Motor neuron (in vitro differentiated cells): ENCODE measurements at places on chromosomes 2 and 18. TPM values are rescaled to one million over a fixed set of nuclear protein-coding genes. Genes with fewer than 3 reads are reported as not detected.

GAREM2 gene
- 11.9 and 12.5 TPM in 2 replicates for total RNA-seq

FMNL2 gene
- 38.6 and 40.8 TPM in 2 replicates for total RNA-seq

MEIS1 gene
- 152 and 161 TPM in 2 replicates for total RNA-seq

SEPTIN2 gene
- total RNA-seq, result 199 and 225 TPM in 2 replicates

C2orf80 gene
- 66.3 and 79.1 TPM in 2 replicates for total RNA-seq

STAT4 gene
- 4.5 and 5.0 TPM in 2 replicates for total RNA-seq

TUBA3D gene
- total RNA-seq, result not detected in 2 replicates

IHH gene
- total RNA-seq, result not detected in 2 replicates

KIAA2012 gene
- 12.5 and 15.2 TPM in 2 replicates for total RNA-seq

PGAP1 gene
- 47.4 and 49.9 TPM in 2 replicates for total RNA-seq

RBBP8 gene
- 15.6 and 17.0 TPM in 2 replicates for total RNA-seq

CLEC4F gene
- not detected in 2 replicates for total RNA-seq

GALNT3 gene
- total RNA-seq, result 1.5 and 2.3 TPM in 2 replicates

SH2D6 gene
- total RNA-seq, result 0.63 and 5.2 TPM in 2 replicates

TTL gene
- total RNA-seq, result 30.9 and 33.2 TPM in 2 replicates

PRSS56 gene
- total RNA-seq, result 0.47 and 0.55 TPM in 2 replicates
